ENCODE measurements at places on chromosomes 7 and 10.

DNA sequence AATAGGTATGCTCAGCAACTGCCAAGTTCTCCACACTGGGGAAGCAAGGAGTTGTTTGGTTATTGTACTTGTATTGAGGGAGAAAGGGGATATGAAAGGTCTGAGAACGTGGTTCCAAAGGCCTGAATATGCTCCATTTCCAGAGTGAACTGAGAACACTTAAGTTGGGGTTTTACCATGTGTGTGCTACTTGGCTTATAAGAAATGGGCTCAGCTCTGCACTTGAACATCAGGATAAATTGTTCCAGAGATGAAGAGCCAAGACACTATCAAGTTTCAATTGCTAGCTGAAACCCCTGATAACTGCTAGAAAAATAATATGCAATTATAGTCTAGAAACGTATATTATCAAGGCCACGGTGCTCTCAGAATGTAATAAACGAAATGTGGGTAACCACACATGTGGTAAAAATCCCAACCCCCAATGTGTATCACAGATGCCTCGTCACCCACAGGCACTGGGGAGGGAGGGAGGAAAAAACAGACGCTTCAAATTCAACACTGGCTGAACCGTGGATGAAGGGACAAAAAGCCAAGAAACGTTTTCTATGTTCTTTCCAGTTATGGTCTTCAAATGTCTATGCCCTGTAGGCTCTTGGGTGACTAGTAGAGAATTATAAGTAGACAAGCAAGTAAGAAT is 16.3 kb downstream of the ELMO1 start:
- peak overlapping the region; percentile 15 for H3K27ac ChIP-seq
- H3K4me1 ChIP-seq, result peaks cover 76% of the 10 kb centered on the region
- H3K27me3 ChIP-seq, result no peaks in the 10 kb centered on the region
- peak overlapping the region; percentile 56 for H3K4me3 ChIP-seq
- no peak for DNase-seq

DNA sequence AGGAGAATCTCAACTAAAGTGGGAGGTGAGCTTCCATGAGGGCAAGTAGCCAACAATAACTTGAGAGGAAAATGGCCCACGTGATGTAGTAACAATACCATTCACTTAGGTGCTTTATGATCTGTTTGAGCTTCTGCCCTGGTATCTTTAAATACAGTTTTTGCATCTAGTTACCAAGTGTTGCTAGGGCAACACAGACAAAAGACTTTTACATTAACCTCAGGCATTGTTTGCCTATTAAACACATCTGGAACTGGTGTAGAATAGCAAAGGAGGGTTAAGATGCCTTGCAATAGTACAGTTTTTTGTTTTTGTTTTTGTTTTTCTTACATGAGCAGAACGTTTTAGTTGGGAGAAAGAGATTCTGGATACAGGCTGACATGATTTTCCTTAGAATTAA is 97.7 kb upstream of the MTPN start:
- no peak overlapping the region for H3K4me3 ChIP-seq
- no peaks in the 10 kb centered on the region for H3K27me3 ChIP-seq
- no peaks in the 10 kb centered on the region for H3K4me1 ChIP-seq
- no peak for DNase-seq
- H3K27ac ChIP-seq, result no peak overlapping the region

GRCh38 chr7:115224922-115225321 is 303.0 kb downstream of the MDFIC start:
- no peak for DNase-seq
- H3K27ac ChIP-seq, result no peak overlapping the region
- peaks cover 8% of the 10 kb centered on the region for H3K4me1 ChIP-seq

DNA sequence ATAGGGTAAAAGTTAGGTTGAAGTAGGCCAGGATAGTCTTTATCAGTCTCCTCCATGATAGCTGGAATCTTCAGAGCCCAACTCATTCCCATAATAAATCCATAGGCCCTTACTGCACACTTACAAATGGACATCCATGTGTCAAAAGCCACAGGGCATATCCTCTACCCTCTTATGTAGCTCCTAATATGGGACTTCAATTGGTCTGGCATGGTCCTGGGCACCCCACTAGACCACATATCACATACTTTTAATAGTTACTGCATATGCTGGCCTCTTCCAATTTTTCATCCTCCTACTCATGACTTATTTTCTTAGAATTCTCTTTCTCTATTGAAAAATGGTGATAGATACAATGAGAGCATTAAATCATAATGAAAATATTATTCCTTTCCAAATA is 169.3 kb downstream of the MAGI2 start:
- DNase-seq, result no peak
- no peaks in the 10 kb centered on the region for H3K36me3 ChIP-seq
- H3K4me1 ChIP-seq, result no peaks in the 10 kb centered on the region

GRCh38 chr10:54800741-54801421 is at the start of gene PCDH15:
Gene PCDH15, minus strand, starts transcription at chr10:54801231. Its CDS starts 136,969 bp downstream, at chr10:54664262.
- H3K27me3 ChIP-seq, result no peaks in the 10 kb centered on the region
- no peak within 1 kb of the TSS for H3K4me3 ChIP-seq
- H3K4me1 ChIP-seq, result no peaks in the 10 kb centered on the region
- H3K27ac ChIP-seq, result no peak within 1 kb of the TSS

DNA sequence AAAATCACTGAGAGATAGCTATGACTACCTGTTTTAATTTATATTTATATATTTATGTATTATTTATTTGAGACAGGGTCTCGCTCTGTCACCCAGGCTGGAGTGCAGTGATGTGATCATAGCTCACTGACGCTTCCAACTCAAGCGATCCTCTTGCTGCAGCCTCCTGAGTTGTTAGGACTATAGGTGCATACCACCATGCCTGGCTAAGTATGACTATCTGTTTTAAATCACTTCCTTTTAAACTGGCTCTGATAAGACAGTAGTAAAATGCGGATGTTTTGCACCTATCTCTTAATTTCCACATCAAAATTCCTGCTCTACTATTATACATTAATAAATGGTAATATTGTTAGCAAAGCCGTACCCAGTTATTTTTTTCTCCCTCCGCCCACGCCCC is 41.8 kb downstream of the DNMBP start:
- H3K36me3 ChIP-seq, result peaks cover 51% of the 10 kb centered on the region
- no peaks in the 10 kb centered on the region for H3K27me3 ChIP-seq
- no peaks in the 10 kb centered on the region for H3K4me1 ChIP-seq
- no peak overlapping the region for H3K27ac ChIP-seq
- no peak overlapping the region for H3K4me3 ChIP-seq

GRCh38 chr7:75958802-75959543 is 35.4 kb downstream of the TMEM120A start:
- peaks cover 6% of the 10 kb centered on the region for H3K4me1 ChIP-seq
- H3K36me3 ChIP-seq, result peaks cover 73% of the 10 kb centered on the region
- no peaks in the 10 kb centered on the region for H3K27me3 ChIP-seq
- H3K4me3 ChIP-seq, result no peak overlapping the region

Data from naive thymus-derived CD8-positive, alpha-beta T cell (primary cell).